Mesendoderm (in vitro differentiated cells): ENCODE measurements at places on chromosomes 2 and 18.
A peak's percentile ranks its signal among the peaks of the same experiment; 100 is the strongest.

DNA sequence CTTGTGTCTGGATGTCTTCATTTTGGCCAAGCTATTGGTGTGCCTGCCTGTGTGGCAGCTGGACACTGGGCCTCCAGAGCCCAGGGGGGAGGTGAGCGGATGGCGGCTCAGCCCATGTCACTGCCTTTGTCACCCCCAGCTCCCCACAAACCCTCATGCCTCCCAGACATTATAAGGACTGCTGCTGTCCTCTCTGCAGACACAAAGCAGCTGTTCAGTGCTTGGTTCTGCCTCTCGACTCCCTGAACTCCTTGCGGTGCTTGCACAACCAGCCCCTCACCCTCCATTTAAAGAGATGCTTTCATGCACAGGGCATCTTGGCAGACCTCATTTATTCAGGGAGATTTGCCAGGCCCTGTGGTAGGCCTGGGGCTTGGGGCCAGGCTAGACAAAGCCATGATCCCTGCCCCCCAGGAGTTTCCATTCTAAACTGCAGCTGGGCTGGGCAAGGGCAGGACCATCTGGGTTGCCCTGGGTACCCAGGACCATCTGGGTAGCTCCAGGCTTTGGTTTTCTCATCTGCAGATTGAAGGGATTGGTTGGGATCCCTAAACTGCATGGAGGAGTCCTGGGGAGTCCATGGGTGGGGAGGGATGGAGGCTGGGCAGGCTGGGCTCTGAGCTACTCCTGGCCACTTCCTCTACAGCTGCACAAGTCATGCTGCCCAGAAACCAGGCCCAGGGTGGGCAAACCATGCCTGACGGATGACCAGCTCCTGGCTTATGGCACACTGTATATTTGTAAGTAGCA lies 168.5 kb downstream of the CELF4 start:
- no peak for DNase-seq

GRCh38 chr2:100050685-100051084 lies 91.7 kb downstream of the AFF3 start:
- DNase-seq = no peak

DNA sequence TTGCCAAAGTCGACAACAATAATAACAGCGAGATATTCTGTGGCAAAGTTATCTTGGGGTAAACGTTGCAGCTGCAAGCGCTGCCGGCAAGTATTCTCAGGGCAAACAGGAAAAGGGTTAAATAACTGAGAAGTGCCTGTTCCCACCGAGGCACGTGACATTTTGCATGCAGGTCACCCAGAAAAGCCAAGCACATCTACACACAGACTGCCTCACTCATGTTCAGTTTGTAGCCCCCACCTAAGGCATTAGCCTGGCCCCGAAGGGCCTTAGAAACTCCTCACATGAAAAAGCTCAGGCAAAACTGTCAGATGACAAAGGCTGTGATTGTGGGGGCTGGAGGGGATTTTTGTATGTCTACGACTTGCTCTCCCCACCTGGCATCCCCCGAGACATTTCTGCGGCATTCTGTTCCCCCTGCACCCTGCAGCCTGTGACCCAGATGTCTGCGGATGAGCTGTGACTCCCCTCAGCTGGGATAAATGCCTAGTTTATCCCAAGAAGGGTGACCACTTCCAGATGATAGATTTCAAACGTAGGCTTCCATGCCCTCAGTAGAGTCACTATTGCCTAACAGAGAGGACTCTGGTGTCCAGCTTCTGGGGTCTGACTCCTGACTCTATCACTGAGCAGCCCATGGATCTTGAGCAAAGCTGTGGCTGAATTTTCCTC lies 215.2 kb upstream of the SIX2 start:
- no peak for DNase-seq

- DNase-seq = no peak
Observed at GRCh38 chr2:238379096-238379810, 47.5 kb upstream of the ASB1 start.

DNA sequence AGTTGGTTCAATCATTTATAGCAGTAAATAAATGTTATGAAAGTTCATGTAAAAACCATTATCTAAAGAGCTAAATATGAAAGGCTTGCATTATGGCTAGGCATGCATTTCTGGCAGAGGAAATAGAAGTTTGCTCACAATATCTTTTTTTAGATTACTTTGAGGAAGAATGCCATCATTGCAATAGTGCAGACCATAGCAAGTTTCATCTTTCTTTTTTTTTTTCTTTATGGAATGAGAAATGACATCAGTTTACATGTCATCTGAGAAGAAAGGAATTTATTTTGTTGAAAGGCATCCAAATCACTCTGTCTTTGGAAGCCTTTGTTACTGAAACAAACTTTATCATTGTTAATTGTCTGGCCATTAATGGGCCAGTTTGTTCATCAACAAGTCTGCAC lies 74.5 kb upstream of the NCKAP5 start:
- DNase-seq = no peak

DNA sequence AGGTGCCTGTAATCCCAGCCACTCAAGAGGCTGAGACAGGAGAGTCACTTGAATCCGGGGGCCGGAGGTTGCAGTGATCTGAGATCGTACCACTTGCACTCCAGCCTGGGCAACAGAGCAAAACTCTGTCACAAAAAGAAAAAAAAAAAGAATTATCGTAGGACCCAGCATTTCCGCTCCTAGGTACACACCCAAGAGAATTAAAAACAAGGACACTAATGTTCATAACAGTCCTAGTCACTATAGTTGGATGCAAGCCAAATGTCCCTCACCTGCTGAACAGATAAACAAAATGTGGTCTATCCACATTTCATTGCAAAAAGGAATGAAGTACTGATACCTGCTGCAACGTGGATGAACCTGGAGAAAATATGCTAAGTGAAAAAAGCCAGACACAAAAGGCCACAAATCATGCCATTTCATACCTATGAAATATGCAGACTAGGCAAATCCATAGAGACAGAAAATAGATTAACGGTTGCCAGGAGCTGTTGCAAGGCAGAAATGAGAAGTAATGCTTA lies 21.2 kb downstream of the ADRA2B start:
- no peak for DNase-seq

GRCh38 chr2:171416009-171416926 lies 17.5 kb downstream of the METTL8 start:
- DNase-seq = peak; percentile 93

DNA sequence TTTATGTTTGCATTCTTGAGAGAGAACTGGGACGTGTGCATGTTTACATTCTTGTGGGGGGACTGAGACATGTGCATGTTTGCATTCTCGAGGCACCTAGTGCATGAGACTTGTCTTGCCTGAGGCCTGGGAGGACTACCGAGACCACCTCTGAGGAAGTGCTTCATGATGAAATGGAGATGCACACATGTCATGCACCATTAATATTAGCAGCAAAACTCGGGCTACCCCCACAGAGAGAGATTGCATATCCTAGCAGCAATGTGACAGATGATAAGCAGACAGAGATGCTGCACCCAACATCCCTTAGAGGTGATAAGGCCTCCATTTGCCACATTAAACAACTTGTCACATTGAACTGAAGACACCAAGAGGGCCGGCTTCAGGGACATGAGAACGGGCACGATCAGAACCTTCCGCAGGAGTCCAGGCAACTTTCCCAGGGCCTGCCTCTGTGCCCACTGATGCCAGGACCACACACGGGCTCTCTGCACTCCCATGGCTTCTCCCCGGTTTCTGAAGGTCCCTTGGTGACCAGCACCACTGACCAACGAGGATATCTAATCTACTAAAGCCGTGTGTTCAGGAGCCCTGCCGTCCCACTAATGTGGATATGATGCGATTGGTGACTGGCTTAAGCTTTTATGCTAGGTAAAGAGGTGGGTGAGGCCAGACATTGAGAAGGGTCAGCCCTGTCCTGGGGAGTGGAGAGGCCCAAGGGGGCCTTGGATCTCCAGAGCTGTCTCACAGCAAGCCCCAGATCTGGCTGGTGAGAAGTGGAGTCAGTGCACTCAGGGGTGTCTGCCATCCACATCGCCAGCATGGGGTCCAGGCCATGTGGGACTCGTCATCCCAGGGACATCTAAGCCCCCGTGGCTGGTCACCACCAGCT lies 208.3 kb downstream of the NDUFA10 start:
- peak; percentile 7 for DNase-seq

GRCh38 chr2:211049321-211050018 lies 493.1 kb downstream of the CPS1 start:
- no peak for DNase-seq

DNA sequence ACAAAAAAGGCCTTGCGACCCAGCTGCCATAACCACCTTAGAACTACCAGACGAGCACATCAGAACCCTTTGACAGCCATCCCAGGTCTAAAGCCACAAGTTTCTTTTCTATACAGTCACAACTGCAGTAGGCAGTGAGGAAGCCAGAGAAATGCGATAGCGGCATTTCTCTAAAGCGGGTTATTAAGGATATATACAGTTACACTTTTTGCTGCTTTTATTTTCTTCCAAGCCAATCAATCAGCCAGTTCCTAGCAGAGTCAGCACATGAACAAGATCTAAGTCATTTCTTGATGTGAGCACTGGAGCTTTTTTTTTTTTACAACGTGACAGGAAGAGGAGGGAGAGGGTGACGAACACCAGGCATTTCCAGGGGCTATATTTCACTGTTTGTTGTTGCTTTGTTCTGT lies 48.8 kb downstream of the FEZ2 start:
- no peak for DNase-seq

- DNase-seq = no peak
Observed at GRCh38 chr2:65374575-65374974, 57.8 kb downstream of the SPRED2 start.

GRCh38 chr18:42196651-42197050 lies 241.6 kb downstream of the PIK3C3 start:
- DNase-seq = no peak

- peak; percentile 44 for DNase-seq
Observed at GRCh38 chr2:106147159-106147558, 46.9 kb downstream of the UXS1 start.

DNA sequence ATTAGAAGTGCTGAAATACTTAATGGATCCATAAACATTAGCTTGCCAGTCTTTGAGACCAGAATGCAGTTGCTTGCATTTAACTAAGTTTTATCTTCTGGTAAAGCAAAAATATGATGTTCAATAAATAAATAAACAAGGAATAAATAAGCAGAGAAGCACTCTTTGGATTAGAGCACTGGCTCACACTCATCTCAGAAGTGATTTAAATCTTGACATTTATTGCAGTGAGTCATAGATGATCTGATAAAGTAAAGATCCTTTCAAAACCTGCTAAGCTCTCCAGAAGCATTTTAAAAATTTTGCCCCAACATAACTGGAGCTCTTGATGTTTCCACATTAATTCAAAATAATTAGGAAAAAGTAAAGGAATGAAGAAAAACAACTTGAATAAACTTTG lies 66.8 kb downstream of the KYNU start:
- peak; percentile 21 for DNase-seq

- peak; percentile 6 for DNase-seq
Observed at GRCh38 chr18:59612381-59612780, 84.8 kb downstream of the CCBE1 start.

- no peak for DNase-seq
Observed at GRCh38 chr2:173049831-173050230, 25.8 kb upstream of the MAP3K20 start.

- no peak for DNase-seq
Observed at GRCh38 chr2:187638840-187639239, 84.6 kb upstream of the TFPI start.

GRCh38 chr2:8002765-8003393 lies 679.0 kb upstream of the ID2 start:
- no peak for DNase-seq

GRCh38 chr2:234212534-234212933 lies 162.0 kb downstream of the SPP2 start:
- no peak for DNase-seq

DNA sequence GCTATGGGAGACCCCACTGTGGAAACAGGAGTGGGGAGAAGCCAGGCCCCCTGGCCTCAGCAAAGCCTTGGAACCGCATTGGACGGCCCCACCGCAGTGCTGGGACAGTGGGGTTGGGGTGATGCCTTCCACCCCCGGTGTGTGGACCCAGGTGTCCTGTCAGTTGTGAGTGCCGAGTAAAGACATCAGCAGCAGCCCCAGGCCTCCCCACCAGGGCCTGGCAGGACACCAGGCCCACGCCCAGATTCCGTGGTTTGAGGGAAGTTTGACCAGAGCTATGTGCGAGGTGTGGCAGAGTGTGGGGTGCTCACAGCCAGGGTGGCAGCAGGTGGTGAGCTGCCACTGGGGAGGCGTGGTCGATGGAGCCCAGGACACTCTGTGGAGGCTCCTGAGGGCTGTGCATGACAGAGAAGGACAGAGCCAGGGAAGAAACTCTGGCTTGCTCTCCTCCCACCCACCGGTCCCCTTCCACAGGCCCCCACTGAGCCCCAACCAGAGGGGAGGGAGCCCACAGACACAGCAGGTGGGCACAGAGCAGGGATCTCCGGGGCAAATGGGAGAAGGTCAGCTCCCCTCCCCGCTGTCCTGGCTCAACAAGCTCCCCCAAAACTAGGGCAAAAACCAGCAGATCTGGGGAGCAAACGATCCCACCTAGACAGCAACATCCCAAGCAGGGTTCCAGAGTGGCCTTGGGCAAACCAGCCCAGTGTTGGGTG lies 69.1 kb downstream of the TWIST2 start:
- no peak for DNase-seq
